ENCODE measurements at places on chromosomes 3 and 15.

GRCh38 chr3:55965776-55966175 is 478.7 kb upstream of the WNT5A start:
- no peak for DNase-seq

- DNase-seq = no peak
These were observed 25.5 kb downstream of the CHP1 start for GRCh38 chr15:41256577-41257038.

- no peak for DNase-seq
These were observed 34.7 kb downstream of the POLG start for GRCh38 chr15:89299896-89300295.

GRCh38 chr3:102183186-102183585 is 251.6 kb upstream of the ZPLD1 start:
- DNase-seq = no peak

- no peak for DNase-seq
These were observed 28.4 kb downstream of the SERPINI2 start for GRCh38 chr3:167445491-167445890.

DNA sequence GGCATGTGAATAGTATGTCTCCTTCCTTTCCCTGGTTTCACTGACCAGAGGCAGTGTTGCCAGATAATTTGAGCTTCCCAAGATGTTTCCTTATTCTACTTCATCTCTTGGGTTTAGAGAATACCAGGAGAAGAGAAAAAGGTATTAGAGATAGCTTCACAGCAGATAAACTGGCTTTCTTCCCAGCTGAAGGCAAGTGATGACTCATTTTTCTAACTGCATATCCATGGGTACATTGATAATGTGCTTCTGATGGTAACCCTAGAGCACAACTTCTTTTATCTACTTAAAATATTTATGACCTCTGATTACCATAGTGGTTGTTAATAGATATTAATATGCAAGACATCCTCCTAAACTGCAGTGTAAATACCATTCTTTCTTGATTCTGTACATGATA is 34.6 kb upstream of the CMTM8 start:
- DNase-seq = peak; percentile 6

GRCh38 chr3:138359919-138360868 is 11.8 kb downstream of the MRAS start:
- no peak for DNase-seq

DNA sequence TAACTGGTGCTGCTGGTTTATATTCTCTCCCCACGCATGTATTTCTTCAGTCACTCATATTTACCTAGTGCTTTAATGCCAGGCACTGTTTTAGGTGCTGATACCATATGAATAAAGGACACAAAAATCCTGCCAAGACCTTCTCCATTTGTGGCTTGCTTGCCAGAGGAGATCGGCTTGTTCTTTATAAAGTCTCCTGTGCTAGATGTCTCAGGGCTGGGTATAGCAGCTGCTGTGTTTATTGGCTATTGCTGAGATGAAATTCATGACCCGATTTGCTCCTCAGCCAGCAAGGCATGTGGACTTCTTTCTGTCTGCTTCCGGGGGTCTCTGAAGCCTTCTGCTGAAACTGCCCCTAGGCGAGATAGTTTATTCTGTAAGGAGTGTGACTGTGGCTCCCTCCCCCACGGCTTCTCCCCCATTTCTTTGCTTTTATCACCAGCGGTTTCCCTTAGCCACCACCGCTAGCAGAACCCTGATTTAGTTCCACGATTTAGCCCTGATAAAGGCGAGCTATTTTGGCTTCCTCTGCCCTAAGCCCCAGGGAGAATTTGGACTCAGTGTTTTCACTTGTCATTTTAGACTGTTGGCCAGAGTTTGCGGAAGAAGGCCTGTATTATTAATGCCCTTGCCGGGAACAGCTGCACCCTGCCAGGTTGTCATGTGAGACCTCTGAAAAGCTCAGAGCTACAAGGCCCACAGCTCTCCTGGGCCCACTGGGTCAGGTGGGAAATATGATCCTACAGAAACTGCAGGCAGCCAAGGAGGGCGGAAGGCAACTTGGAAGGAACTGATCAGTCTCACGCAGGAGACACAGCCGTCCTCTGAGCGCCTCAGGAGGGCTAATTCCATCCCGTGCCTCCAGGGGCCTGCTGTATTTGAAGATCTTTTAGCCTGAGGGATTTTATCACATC is 46.8 kb downstream of the ST6GAL1 start:
- no peak for DNase-seq

DNA sequence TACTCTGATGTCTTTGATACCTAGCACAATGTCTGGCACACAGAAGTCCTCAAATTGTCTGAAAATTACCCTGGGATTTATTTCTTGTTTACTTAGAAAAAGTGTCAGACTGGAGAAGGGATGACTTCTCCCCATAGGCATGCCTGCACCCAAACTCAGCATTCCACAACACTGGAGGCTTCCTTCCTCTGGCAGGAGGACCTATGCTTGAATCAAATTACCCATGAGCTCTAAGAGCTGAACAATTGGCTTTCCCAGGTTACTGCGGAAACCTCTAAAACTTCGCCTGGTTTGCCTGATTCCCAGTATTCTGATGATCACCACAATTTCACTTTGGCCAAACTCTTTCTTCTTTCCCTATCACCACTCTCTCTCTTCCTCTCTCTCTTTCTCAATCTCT is 217.4 kb downstream of the DIPK2A start:
- no peak for DNase-seq

GRCh38 chr15:94877833-94878232 is 646.5 kb downstream of the MCTP2 start:
- DNase-seq = no peak

- DNase-seq = no peak
These were observed 85.9 kb downstream of the AGBL1 start for GRCh38 chr15:86165265-86166211.

DNA sequence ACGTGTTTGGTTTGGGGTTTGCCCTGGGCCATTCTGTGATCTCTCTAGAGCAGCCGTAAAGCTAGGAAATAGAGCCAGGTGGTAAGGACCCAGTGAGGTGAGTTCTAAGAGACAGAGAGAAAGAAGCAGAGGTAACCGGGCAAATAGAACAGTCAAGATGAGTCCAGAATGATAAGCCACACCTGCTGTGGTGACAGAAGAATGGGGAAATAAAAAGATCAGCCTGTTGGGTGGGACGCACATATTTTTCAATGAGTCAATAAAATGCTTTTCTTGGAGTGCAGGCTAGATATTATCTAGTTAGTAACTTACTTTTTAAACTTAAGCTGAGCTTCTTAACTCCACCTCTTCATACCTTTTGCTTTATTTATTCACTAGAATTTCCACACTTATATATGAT is 135.0 kb downstream of the NFKBIZ start:
- DNase-seq = no peak

DNA sequence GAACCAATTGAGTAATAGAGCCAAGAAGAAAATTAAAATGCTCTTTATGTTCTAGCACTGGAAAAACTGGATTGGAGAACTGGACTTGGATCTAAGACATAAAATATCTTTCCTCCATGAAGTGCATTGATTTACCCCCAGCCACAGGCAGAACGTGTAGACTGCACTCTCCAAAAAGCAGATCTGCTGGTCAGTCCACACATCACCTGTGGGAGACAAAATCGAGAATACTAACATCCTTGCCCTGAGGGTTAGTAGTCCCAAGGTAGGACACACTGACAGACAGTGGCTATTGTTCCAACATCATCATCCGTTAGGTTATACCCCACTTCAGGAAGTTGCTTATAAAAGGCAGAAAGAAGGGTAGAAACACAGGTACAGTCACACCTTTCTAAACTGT is 257.1 kb upstream of the STT3B start:
- DNase-seq = peak; percentile 5

- no peak for DNase-seq
These were observed 2.2 kb upstream of the THRB start for GRCh38 chr3:24496529-24497482.

GRCh38 chr3:147977001-147977400 is 567.8 kb downstream of the ZIC1 start:
- no peak for DNase-seq

DNA sequence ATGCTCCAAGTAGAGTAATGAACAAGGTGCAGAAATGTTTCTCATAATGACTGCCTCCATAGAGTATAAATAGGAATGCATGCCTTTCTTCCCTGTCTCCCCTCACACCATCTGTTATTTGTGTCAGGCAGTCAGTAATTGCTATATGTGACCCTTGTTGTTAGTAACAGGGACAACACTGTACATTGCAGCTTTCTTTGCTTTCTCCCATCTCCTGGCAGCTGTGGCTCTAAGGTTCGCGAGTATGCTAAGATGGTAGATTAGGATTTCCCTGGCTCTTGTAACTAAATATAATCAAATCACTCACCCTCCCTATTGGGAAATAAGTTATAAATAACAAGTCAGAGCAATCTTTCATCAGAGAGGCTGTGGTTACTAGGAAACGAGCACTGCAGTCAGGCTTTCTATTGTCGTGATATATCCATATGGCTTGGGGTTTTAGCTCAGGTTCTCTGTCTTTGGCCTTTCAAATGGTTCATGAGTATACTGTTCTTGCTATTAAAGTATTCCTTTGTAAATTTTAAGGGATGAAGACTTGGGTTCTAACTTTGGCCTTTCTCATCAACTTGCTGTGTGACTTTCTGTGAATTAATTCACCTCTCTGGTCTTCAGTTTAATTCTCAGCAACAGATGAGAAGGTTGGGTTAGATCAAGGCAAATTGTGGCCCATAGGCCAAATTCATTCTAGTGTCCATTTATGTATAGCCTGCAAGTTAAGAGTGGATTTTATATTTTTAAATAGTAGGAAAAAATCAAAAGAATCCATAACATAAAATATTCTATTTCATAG is 8.1 kb upstream of the MINDY4B start:
- DNase-seq = no peak

DNA sequence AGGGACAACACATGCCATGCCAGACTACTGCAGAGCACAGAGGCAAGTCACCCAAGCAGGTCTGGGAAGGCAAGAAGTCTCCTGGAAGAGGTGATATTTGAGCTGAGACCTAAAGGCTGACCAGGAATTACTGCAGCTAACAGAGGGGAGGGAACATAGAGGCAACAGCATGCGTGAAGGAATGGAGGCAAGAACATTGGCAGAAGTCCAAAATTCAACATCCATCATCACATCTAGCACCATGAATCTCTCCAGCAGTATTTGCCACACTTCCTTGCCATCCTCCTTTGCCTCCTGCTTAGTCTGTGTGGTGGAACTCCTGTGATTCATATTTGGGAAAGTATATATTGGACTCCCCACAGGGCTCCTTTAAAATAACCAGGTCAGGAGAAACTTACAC is 870 bp upstream of the TSEN2 start:
- DNase-seq = no peak

GRCh38 chr3:12178091-12178820 is 19.5 kb upstream of the TIMP4 start:
- no peak for DNase-seq

GRCh38 chr3:177538048-177538749 is 340.9 kb upstream of the TBL1XR1 start:
- DNase-seq = no peak

DNA sequence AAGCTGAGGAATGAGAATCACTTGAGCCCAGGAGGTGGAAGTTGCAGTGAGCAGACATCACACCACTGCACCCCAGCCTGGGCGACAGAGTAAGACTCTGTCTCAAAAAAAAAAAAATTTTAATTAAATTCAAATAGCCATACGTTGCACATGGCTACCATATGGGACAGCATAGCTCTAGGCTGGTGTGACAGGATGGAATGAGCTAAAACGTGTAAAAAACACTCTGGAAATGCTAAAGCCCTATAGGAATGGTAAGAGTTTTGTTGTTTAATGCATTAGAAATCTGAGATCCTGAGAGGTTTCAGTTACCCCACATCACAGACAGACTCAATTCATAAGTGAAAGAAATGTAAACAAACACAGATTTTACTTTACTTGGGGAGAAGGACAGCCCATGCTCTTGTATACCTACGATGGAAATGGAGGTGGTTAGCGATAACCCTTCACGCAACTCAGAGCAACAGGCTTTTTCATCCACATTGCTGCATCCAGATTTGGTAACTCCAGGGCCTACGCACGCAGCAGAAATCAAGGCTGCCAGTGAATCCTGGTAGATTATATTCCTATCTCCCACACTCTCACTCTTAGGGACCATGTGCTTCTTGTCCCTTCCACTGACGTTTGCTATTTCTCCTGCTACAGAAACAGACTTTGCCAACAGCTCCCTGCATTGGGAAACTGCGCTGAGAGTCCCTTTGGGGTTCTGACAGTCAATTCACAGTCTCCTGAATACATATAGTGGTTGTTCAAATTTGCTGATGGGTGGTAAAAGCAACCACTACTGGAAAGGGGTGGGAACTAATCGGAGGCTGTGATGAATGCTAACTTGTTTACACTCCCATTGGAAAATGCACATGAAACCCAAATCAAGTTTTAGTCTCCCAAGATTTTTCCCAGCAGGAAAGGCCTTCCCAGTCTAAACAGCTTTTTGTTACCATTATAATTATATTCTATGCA is 3.1 kb downstream of the SH3BP5 start:
- DNase-seq = no peak

- DNase-seq = peak; percentile 41
These were observed 897 bp downstream of the RAD54L2 start for GRCh38 chr3:51539291-51539941.

DNA sequence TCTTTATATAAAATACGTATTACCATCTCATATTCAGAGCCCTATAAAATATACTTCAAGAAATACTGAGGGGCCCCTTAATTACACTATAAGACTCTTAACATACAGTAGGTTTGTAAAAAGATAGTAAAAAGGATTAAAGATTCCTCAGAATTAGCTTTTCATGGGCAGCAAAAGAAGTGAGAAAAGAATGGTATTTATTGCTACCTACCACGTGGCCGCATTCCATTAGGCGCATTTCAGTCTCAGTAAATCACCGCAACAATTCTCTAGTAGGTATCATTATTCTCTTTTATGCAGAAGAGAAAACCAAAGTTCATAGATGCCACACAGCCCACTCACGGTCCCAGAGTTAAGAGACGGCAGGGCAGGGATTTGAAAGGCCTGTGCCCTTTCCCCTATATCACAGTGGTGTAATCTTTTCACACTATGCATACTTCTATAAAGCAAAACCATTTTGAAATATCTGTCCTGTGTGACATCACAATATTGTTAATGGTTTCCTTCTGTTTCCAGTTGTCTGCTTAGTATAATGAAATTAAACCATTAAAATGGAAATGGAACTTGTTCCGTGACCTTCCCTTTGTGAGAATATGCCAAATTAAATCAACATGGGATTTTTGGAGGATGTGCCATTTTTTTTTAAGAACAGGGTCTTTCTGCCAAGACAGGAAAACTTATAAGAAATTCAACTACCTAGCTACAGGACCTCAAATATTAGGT is 1072.2 kb downstream of the FHIT start:
- DNase-seq = no peak
